ENCODE measurements at places on chromosomes 2 and 18.

DNA sequence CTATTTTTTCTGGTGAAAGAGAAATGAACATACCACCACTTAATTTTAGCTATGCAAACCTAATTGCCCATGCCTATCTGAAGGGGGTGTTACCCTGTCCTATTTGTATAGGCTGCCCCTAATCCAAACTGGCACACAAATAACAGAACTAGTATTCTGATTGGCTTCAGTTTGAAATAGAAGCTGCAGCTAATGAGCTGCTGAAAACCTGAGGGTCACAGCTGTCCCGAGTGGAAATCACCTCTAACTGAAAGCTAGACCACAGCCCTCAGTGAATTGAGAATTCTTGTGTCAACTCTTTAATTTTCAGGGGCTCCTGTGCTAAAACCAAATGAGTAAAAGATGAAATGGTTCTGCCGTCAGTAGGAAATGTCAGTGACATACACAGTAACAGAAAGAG, 28.7 kb downstream of the CCDC141 start:
- no peak for DNase-seq

GRCh38 chr2:127219171-127220070, 678 bp downstream of the CYP27C1 start:
- DNase-seq, result no peak

DNA sequence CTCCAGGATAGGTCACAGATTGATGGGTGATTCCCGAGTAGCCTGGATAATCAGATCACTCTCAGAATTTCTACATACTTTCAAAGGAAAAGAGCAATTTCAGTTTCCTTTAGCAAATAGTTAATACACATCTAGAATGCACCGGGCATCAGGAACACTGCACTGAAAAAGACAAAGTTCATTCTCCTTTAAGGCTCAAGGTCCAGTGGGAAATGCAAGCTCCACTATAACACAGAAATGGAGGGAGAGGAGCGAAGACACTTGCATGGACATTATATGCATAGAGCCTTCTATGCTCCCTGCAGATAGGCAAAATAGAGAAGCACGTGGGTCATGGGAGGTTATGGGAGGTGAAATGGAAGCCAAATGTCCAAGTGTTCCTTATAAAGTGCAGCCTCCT, 49.1 kb downstream of the SLC9A4 start:
- no peak for DNase-seq

DNA sequence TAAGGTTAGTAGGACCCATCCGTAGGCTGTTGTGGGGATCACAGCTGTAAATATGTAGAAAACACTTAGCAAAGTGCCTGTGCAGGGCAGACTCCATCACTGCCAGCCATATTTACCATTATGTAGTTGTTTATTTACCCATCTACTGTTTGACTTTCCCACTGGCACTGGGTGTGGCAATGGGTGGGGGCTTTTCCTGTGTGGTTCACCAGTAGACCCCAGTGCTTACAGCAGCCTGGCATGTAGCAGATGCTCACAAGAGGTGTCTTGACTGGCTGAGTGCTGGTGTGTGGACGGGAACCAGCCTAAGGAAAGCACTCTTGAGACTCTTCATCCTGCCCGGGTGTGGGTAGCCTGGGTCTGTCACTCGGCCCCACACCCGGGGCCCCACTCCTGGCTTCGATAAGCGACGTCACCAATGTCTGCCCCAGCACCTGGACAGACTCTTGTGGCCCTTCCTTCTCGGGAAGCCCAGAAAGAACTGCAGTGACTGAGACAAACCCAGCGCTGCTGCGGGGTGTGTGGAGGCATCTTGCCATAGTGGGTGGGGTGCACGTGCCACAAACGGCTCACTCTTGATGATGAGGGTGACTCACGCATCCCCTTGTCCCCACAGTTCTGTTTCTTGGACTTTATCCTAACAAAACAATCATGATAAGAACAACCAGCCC, 78.3 kb downstream of the HDAC4 start:
- no peak for DNase-seq

GRCh38 chr2:205982776-205983327, 103.1 kb downstream of the INO80D start:
- DNase-seq, result no peak

Data from NCI-H187 (cell line).